ENCODE measurements at places on chromosomes 13 and 19.

DNA sequence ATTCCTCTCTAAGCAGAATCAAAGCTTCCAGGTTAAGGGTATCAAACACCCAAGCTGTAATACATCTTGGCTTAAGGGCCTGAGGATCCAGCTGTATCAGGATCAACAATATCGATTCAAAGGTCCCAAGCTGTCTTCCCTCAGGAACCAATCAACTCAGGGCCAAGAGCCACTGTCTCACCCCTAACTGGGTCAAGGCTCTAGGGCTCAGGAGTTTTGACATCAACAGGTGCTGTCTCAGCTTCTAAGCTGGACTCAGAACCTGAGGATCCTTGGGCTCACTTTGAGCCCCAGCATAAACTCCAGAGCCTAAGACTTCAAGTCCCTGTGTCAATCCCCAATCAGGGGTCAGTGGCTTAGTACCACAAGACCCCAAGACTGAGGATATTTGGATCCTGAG, 917 bp downstream of the FBXW9 start:
- DNase-seq: no peak

- no peak for DNase-seq
Observed at GRCh38 chr19:33219261-33219815, 6.3 kb downstream of the SLC7A10 start.

GRCh38 chr13:50788551-50789210, 54.8 kb downstream of the DLEU7 start:
- no peak for DNase-seq

- DNase-seq: peak; percentile 38
Observed at GRCh38 chr19:50333737-50334617, 4.8 kb upstream of the KCNC3 start.

DNA sequence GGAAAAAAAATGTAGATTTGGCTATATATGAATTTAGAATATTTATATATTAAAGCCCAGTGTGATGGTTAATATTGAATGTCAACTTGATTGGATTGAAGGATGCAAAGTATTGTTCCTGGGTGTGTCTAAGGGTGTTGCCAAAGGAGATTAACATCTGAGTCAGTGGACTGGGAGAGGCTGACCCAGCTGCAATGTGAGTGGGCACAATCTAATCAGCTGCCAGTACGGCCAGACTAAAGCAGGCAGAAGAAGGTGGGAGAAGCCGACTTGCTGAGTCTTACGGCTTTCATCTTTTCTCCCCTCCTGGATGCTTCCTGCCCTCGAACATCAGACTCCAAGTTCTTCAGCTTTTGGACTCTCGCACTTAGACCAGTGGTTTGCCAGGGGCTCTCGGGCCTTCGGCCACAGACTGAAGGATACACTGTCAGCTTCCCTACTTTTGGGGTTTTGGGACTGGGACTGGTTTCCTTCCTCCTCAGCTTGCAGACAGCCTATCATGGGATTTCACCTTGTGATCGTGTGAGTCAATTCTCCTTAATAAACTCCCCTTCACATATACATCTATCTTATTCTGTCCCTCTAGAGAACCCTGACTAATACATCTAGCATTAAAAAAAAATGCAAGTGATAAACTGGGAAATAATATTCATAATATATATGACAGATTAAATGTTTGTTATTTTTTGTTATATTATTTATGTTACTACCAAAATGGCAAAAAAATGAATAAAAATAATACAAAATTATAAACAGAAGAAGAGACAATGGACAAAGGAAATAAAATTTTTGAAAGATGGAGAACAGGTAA, 122.4 kb downstream of the DLEU7 start:
- no peak for DNase-seq

DNA sequence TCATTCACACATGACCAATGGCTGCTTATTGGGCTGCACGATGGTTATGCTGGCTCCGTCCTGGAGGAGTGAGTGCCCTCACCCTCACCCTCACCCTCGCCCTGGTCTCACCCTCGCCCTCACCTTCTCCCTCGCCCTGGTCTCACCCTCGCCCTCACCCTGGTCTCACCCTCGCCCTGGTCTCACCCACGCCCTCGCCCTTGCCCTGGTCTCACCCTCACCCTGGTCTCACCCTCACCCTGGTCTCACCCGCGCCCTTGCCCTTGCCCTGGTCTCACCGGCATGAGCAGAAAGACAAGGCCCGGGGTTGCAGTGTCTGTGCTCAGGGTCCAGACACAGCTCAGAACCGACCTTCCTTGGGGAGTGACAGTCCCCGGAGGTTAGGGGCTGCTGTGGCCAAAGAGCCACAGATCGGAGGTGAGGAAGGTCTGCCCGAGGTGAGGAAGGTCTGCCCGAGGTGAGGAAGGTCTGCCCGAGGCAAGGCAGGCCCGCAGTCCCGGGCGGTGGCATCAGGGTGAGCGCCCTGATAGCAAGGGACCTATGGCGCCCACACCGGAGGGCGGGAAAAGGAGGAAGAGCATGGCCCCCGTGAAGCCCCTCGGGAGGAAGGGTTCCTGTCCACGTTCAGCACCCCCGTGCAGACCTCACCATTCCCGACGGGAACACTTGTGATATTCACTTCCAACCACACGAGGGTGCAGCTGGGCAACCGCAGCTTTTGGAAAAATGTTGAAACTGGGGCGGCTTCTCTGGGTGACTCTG, 65.6 kb downstream of the MCF2L start:
- no peak for DNase-seq

- DNase-seq: no peak
Observed at GRCh38 chr19:10254244-10254643, 2.2 kb downstream of the MRPL4 start.

- DNase-seq: no peak
Observed at GRCh38 chr19:5515737-5516136, 52.0 kb downstream of the TINCR start.

- DNase-seq: no peak
Observed at GRCh38 chr13:96181911-96182310, 92.0 kb downstream of the HS6ST3 start.

DNA sequence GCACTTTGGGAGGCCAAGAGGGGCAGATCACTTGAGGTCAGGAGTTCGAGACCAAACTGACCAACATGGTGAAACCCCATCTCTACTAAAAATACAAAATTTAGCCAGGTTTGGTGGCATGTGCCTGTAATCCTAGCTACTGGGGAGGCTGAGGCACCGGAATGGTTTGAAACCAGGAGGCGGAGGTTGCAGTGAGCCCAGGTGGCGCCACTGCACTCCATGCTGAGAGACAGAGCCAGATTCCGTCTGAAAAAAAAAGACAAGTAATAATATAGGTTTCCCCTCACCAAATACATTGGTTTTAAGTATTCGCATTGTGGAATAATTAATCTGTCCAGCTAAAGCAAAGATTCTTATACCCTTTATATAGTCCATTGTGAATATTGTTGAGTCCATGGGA, 1544.6 kb downstream of the OLFM4 start:
- DNase-seq: no peak

DNA sequence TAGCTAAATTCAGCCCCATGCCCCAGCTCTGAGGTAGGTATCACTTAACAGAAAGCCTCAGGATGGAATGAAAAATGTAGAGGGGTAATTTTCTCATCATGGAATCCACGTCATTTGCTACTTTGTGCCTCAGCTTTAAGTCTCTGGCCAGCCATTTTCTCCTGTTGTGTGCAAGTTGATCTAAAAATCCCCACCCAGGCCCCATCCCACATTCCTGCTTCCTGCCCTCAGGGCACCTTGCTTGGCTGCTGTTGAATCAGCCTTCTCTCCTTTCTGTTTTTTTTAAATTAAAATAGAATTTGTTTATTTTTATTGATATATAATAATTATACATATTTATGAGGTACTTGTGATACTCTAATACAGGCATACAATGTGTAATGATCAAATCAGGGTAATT, 179.9 kb upstream of the TSHZ3 start:
- DNase-seq: no peak

GRCh38 chr13:97986835-97987234, 33.4 kb downstream of the IPO5 start:
- no peak for DNase-seq

DNA sequence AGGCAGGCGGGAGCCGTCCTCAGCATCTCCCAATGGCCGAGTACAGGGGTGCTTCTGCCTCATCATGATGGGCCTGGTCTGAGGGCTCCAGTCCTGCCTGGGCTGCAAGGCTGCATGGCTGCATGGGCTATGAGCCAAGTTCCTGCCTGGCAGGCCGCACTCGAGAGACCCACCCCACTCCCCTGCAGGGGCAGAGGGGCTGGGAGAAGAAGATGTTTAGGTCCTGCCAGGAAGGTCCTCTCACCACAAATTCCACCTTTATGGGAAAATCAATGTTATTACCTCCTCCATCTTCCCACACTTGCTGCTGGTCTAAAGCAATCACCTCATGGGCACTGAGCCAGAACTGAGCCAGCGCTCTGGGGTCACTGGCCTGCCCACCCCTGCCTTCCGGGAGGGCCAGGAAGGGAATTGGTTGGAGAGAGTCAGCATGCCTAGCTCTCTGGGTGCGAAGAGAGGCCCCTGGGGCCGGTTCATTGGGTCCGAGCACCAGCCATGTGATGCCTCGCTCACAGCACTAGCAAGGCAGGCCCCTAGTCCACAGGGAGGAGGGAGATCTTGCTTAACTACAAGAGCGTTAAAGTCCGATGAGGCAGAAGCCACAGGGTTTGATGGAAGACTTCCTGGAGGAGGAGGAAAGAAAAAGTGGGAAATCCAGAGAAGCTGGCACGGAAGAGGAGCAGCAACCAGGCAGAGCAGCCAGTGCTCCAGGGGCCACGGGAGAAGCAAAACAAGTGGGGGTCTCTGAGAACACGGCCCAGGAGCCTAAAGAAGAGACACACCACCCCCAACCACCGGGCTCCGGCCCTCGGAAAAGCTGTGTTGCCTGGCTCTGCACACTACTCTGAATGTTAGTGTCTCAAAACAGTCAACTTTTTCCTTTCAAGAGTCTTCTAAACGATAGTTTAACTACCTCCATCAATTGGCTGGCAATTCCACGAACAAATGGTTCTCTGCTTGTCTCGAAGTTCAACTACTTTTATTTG, 63.1 kb downstream of the CEBPG start:
- no peak for DNase-seq

DNA sequence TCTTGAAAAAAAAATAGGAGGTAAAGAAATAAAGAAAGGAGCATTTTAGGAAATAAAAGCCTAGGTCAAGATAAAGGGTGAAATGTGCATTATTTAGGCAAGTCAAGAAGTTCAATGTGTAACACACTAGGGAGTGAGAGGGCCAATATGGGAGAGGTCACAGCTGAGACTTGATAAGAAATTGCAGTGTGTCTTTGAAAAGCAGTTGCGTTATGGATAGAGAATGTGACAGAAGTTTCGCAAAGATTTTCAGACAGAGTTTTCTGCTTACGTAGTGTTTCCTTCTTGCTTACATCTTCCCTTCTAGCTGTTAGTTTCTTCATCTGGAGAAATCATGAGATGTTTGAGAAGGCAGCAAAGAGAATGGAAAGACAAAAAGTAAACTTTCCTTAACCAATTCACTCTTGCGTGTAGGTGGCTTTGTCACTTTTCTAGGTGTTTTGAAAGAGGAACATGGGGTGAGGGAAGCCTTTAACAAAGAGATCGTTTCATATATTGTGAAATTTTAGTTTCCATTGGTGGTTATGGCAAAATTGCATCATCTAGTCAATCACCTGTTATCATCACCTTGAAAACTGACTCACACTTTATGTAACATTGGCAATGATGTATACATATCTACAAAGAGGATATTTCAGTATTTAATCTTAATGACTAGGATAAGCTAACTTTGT, 975.5 kb downstream of the OLFM4 start:
- no peak for DNase-seq

- DNase-seq: no peak
Observed at GRCh38 chr19:44675521-44675920, 4.2 kb downstream of the CEACAM19 start.

GRCh38 chr13:70893832-70894231, 785.6 kb upstream of the KLHL1 start:
- DNase-seq: no peak

GRCh38 chr13:59691501-59692066, 472.1 kb downstream of the DIAPH3 start:
- no peak for DNase-seq

DNA sequence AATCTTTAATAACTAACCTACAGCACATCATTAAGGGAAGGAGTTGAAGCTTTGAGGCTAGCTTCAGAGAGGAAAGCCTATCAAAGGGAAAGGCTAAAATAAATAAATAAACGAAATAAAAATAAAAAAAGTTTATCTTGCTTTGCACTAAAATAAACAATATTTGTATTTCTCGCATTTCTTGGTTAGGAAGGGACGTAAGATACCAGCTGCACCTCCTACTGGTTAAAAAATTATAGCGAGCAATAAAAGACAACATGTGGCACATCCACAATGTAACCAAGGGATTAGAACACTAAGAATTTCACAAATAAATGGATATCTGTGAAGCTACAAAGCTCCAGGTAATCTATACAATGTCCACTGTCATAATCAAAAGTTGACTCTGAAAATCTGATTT, 194.5 kb downstream of the DACH1 start:
- no peak for DNase-seq

- no peak for DNase-seq
Observed at GRCh38 chr19:11781295-11782057, 14.7 kb downstream of the ZNF441 start.

DNA sequence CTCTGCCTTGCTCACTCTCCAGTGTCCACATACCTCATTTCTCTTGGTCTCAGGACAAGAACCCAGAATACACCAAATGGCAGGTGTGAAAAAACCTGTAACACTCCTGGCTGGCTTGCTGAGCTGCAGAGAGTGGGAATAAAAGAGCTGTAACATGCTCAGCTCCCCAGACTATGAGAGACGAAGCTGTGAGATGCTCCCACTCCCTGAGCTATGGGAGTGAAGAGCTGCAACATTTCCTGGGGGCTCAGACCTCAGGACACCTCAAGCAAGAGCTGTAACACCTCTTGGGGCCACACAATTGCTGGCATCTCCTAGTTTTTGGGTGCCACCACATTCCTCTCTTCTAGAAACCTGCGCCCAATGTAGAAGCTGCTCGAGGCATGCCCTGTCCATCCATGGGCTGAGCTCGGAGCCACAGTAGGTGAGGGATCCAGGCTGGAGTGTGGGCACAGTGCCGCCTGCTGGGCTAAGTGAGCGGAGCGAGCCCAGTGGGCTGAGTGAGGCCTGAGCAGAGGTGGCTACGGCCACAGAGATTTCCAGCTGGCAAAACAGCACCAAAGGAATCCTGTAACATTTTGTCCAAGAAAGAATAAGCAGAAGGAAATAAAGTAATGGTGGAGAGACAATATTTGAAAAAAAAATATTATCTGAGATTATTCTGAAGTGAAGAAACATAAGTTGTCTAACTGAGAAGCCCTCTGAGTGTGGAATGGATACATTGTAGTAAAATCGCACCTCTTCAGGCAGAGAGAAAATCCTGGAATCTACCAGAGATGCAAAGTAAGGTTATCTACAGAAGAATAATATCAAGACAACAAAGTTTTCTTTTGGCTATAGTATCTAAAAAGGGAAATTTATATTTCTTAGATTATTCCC, 186.2 kb upstream of the PCDH9 start:
- DNase-seq: no peak

GRCh38 chr19:3206216-3206953, 18.1 kb upstream of the CELF5 start:
- no peak for DNase-seq

Measured in omental fat pad (tissue), 4 donors.